GM18507 (cell line): ENCODE measurements at places on chromosomes 5 and 9.

DNA sequence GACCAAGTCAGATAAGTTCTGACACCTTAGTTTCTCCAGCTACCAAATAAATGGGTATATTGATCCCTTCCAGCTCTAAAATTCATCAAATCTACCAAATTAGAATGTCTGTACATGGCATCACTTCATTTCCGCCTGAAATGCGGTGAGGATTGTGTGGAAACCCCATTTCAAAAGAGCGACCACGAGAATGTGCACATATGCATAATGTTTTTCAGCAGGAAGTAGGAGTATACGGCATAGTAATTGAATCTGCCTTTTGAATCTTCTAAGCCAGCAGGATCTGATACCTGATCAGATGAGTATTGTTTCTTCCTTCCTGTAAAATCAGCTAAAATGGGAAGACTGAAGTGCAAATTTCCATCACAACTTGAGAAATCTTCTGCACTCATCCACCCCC, 418.6 kb downstream of the TMEM38B start:
- no peak for DNase-seq

DNA sequence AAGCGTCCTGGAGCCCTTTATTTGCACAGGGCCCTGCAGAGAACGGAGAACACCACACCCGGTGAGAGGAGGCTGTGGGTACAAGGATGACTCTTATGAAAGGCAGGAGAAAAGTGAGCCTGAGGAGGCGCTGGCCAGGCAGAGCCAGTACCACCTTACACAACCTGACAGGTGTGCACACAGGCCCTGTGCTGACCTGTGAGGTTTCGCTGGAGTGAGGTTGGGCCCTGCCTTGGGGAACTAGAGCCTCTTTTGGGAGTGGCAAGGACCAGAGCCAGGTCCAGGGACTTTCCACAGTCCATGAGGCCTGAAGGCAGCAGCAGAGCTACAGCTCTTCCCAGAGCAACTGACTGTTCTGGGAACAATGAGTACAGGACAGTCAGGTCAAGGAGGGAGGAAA, 3.1 kb downstream of the SRD5A1 start:
- no peak for DNase-seq

- DNase-seq = no peak
Measured at GRCh38 chr9:96256800-96257199, 45.2 kb downstream of the HSD17B3 start.

- DNase-seq = peak; percentile 46
Measured at GRCh38 chr5:140239939-140240700, 62.8 kb downstream of the PFDN1 start.

DNA sequence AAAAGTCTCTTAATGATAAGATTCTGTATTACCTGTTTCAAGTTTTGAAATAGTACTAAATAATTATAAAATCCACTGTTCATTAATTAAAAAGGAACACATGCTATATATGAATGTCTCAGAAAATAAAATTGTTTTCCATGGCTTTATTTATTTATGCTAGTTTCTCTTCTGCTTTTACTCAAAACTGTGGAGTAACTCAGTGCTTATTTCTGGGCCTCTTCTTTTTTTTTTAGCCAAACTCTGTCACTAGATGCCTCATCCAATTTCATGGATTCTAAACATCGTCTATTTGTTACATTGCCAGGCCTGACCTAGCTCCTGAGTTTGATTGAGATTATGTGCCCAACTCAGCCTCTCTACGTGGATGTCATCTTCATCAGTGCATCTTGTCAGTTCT, 1509.7 kb downstream of the MAT2B start:
- DNase-seq = no peak

DNA sequence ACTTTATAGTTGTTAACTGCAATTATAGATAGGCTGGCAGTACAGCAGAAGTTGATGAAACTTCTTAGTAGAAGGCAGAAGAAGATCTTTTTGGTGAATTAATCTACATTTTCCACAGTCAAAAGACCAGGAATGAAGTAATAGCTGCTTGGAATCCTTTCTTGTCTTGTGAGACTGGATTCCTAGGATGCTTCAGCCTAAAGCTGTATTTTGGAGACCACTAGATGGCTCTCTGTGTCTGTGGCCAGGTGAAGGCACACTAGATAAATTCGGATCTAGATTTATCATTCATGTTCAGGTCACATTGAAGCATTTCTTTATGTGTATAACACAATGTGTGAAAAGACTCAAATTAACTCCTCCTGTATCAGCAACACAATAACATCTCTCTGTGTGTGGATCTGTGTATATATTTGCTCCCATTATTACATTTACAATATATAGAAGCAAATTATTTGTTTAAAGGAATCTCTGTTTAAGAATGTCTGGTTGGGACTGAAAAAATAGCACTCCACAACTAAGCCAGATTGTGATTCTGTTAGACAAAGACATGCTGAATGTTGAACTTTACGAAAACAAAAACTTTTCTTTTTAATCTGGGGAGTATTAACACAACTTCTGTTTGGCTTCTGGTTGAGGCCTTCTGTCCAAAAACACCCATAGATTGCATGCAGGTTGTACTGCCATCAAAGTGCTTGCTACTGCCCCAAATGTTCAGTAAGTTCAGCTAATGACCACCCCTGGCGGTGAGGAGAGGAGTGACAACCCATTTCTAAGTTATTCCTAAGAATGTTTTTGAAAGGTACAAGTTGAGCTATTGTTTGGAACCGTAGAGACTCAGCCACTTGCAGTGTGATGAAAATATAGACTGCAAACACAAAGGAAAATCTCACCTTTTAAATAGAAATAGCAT, 10.6 kb downstream of the GRIN3A start:
- DNase-seq = no peak

DNA sequence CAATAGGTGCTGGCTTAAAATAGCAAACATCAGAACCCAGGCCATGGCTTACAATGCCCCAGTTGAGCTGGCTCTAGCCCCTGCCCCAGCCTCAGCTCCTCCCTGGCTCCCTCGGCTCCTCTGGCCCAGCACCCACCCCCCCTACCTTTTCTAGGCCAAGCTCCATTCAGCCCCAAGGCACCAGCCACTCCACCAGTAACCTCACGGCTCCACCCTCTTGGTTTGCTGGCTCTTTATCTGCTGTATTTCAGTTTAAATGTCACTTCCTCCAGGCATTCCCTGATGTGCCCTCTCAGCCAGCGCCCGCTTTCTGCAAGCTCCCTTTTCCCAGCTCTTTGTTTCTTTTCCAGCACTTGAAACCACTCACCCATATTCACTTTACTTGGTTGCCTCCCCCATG, 10.6 kb downstream of the C1QTNF2 start:
- no peak for DNase-seq

DNA sequence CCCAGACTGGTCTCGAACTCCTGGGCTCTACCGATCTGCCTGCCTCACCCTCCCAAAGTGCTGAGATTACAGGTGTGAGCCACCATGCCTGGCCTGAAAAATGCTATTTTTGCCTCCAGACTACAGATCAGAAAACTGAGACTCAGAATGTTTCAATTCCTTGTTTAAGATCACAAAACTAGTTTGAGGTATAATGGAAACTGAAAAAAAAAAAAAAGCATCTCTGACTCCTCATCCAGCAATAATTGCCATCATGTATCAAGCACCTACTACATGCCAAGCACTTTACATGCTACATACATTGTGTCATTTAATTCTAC, 35.6 kb downstream of the PLAC8L1 start:
- DNase-seq = no peak

GRCh38 chr5:124728331-124728967, 18.0 kb downstream of the ZNF608 start:
- DNase-seq = no peak

DNA sequence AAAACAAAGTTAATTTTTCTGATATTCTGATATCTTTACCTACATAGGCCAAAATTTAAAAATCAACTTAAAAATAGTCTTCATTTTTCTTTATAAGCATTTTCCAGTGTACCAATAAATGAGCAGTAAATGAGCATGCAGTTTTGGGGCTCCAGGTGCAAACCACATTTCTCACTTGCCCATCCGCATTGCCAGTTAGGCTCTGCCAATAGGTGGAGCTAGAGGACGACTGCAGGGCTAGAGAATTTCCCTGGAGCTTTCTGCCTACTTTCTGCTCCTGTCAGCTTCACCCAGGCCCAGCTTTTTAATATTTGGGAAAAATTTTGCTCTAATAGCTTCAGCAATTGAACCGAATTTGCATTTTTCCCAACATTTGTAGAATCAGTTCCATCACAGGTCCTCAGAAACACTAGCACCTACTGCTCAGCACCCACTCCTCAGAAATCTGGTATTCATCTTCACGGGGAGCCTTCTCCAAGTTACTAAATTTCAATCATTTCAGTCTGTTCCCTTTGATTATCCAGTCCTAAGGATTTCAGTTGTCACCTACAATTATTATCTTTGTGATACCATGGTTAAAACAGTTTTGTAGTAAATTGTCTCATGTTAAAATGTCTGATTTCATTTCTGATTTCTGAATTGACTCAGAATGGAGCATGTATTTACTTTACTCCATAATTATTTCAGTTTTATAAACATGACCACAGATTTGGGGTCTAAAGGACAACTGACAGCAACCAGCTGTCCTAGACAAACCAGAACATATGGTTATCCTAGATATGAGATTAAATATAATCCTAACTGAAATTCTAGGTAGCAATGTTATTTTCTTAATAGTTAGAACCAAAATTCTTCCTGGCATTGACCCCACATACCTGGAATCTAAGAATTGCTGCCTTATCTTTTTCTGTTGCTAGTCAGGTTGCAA, 104.6 kb upstream of the FAM174A start:
- peak; percentile 3 for DNase-seq

- DNase-seq = no peak
Measured at GRCh38 chr5:52656569-52657246, 131.0 kb upstream of the ITGA1 start.

GRCh38 chr9:74513221-74513620, 16.1 kb downstream of the RORB start:
- no peak for DNase-seq

GRCh38 chr9:133842721-133843227, 104.6 kb upstream of the SARDH start:
- no peak for DNase-seq

DNA sequence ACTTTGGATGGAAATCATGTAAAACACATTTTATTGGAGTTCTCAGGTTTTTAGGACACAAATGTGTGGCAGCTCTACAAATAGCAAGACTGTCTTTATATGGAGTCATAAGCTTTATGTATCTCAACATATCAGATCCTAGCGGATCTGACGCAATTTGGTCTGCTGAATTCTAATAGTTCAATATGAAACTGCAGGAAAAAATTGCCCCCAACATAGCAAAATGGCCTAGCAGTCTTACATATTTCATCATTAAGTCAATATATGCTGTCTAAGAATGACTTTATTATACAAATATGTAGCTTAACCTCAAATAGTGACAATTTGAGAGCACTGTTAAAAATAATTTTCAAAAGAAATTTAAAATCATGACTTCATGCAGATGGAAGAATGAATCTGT, 244.3 kb downstream of the TAF11L14 start:
- DNase-seq = no peak

DNA sequence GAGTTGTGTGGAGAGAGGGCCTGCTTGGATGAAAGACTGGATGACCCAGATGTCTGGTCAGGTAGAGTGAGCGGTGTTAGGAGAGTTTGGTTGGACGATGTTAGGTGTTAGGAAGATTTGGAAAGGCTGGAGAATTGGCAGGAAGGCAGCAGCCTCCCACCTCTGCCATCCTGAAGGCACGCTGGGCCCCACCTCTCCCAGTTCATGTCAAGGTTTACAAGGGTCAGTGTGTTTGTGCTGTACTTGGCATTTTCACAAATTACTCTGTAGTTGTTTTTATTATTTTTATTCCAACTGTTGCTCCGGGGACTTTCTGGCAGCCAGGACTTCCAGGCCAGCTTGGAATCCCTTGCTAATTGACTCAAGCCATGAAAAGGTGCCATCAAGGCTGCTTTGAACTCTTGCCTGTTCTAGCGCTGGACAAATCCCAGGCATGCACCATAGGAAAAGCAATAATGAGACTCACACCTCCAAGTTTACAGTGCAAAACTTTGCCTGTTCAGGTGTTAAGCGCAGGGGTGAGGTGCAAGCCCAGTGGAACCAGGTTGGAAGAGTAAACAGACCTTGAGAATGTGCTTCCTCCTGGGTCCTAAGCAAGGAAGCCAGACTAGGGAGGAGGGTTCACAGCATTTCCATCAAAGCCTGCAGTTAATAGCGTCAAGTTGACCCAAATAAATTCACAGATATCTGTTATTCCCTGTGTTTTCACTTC, 41.7 kb upstream of the KLF9 start:
- no peak for DNase-seq

DNA sequence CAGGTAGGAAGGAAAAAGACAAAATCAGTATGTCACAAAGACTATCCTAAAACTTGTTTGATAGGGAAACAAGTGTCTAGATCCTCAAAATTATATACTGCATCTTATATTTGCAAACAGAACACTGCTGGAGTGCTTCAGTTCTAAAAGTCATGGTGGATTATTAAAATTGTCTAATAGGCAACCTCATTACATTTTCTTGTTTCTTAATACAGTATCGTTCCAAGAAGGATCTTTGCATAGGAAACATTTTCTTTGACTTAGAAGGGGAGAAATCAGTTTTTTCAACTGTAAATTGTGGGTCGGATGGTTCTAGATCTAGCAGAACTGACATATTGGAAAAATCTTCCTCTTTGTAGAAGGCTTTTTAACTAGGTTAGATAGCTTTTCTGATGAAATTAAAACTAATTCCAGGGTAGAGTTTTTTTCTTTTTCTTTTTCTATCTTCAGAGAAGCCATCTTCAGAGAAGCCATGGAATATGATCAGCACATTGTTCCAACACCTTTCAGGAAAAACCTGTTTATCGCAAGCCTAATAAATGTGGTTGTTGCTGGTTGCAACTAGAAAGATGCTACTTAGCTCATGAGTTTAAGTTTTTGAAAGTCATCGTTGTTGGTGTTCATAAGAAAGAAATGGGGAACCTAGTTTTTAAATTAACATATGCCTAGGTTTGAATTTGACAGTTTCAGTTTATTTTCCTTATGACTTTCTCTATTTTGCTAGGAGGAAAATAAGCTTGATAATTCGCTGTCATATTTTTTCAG, 7.4 kb downstream of the CPEB4 start:
- DNase-seq = no peak

- DNase-seq = no peak
Measured at GRCh38 chr5:172943283-172943841, 15.9 kb upstream of the RPL26L1 start.

DNA sequence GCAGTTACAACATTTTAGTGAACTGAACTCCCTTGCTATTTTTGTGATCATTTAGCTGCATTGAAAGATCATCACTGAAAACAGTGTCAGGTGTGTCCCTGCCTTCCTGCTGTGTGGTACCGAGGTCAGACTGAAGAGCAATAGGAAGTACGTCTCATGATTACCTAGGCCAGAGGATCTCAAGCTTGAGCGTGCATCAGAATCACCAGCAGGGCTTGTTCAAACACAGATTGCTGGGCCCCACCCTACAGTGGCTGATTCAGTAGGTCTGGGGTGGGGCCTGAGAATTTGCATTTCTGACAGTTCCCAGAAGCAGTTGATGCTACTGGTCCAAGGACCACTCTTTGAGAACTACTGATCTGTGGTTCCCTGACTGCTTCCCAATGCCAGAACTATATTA, 159.6 kb downstream of the ACTL7B start:
- DNase-seq = no peak

DNA sequence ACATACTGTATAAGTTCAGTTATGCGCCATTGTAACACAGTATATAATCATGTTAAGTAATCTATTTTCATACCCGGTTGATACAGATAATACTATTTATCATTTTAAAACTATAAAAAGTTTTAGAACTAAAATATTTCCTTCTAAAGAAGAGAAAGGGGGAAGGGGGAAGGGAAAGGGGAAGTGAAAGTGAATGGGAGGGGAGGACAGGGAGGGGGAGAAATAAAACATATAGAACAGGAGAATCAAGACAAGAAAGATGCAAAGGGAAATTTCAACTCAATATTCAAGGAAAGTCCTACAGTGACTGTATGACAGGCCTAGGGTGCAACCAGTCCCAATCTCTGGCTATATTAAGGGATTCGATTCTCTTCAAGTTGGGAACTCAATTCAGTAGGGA, 1278.8 kb downstream of the MAT2B start:
- DNase-seq = no peak
